Activated effector memory CD4-positive, alpha-beta T cell treated with anti-CD3 and anti-CD28 coated beads, Interleukin-2, amount 50 U/mL, for 16 hours (primary cell): ENCODE measurements at places on chromosomes 16 and 17.

DNA sequence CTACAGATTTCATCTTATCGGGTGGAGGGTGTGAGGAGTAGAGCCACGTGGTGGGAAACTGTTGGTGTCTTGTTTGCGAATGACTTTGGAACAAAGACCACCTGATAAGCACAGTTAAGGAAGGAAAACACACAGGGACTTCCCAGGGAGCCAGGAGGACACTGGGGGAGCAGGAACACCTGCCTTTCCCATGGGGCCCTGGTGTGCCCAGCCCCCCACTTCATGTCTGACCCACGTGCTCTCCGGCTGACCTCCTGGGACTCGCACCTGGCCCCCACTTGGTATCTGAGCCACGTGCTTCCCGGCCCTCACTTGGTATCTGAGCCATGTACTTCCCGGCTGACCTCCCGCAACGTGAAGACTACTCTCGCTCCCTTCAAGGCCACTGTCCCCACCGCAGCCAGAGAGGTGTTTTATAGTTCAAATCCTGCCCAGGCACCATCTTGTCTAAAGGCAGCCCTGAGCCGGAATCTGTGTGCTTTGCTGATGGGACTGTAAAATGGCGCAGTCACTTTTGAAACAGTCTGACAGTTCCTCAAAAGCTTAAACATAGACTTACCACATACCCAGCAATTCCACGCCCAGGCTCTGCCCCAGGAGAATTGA is 5.4 kb upstream of the CSNK1D start:
- DNase-seq, result no peak

DNA sequence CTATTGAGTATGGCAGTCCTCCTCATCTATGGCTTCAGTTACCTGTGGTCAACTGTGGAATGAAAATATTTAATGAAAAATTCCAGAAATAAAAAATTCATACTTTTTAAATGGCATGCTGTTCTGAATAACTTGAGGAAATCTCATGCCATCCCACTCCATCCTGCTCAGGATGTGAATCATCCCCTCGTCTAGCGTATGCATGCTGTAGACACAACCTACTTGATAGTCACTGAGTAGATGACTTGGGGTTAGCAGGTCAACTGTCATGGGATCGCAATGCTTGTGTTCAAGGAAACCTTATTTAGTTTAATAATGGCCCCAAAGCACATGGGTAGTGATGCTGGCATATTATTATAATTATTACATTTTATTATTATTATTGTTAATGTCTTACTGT is 4.8 kb upstream of the VAC14 start:
- DNase-seq, result no peak

DNA sequence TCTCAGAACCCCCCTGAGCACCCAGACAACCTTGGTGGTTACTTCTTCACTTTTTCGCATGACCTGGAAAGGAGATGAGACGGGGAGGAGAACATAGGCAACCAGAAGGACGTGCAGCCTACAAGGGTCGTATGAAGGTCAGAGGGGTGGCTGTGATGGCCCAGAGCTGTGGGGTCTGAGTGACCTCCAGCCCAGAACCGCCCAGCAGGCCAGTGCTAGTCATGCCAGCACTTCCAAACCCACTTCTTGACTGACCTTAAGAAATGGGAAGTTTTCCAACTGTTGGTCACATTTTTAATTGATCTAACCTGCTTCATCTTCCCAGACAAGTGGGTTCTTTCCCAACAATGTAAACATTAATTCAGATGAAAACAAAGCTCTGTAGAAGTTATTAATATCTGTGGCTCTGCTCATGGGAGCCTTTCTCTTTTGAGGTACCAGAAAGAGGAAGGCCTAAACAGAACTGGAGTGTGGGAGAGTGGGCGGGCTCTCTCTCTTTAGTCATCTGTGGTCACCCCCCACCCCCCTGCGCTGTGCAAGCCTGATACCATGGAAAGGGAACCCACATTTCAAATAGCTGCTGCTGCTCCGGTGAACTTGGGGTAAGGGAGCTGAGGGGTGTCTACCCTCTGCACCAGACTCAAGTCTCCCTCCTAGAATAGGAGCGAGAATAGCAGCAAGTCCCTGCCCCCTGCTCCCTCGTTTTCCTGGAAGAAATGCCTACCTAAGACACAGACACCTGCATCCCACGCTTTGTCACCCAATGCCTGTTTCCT is 101.6 kb downstream of the RAB11FIP4 start:
- DNase-seq, result peak; percentile 90

DNA sequence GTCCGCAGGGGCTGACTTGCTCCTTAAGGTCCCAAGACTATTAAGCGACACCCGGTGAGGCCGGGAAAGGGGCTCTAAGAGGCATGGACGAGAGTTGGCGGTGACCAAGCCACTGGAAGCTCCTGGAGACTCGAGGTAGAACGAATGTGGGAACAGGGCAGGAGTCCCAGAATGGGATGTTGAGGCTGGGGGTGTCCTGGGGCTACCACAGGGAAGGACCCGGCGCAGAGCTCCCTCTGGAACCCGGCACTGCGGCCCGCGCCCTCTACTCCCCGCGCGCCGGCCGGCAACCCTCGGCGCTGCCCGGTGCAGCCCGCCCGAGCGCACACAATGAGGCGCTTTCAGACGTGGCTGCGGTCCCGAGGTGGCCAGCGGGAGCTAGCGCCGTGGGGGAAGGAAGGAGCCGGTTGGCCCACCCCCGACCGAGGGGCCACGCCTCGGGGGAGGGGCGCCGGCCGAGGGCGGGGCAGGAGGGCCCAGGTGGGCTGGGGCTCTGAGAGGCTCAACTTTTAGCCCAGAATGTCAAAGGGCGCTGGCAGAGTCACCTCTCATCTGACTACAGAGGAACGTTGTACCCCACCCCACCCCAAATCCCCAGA is at the start of gene CHST6:
CHST6 (minus strand) TSS at position 366 of the 599 bp plus-strand sequence. CDS start 15,613 bp downstream, outside the sequence.
- peak; percentile 69 for DNase-seq

- DNase-seq, result no peak
These were observed 302.3 kb downstream of the SLC39A11 start for GRCh38 chr17:72790190-72790589.

GRCh38 chr16:68436581-68436980 is 11.7 kb downstream of the SMPD3 start:
- DNase-seq, result no peak

- no peak for DNase-seq
These were observed 40.8 kb upstream of the MYLK3 start for GRCh38 chr16:46788891-46789474.

DNA sequence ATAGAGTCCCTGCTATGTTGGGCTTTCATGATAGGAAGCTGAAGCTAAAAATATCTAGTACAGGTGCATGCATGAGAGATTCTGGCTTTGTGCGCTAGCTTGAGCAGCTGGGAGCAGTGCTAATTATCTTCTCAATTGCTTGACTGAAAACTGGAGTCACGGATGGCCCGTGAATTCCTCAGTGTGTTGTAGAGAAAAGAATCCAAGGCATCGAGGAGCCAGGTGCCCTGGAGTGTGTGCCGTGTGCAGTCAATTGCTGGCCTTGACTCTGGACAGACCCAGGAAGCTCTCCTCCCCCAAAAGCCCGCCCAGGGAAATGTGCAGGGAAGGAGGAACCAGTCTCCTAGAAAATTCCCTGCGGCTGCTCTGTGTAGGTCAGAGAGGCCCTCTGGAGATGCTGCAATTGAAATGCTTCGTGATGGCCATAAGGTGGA is 14.2 kb downstream of the LGALS3BP start:
- DNase-seq, result no peak

DNA sequence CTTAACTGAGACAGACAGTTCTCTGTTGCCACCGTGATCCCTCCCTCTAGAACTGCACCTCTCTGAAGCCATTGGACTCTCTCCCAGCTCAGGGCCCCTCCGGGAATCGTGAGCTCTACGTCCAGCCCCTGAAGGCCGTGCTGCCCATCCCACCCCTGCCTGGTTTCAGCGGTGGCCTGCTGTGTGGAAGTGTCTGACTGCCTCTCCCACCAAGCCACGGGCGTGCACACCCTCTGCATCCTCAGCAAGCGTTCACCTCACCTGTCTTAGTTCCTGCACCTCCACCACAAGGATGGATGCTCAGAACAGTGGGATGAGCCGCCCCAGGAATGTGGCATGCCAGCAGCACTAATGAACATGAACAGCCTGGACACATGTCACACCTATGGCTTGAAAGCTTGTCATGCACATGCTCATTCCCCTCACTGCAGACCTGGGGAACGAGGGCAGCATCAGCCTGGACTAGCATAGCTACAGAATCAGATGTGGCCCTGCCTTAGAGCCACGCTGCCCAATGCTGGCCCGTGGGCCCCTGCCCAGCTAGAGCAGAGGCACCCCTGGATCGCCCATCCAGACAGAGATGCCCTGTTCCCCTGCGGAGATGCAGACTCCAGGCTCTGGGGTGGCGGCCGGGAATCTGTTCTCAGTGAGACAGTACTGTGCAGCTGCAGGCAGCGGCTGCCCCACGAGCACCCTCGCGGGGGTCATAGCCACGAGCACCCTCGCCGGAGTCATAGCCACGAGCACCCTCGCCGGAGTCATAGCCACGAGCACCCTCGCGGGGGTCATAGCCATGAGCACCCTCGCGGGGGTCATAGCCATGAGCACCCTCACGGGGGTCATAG is 73.7 kb upstream of the CHMP6 start:
- peak; percentile 54 for DNase-seq

GRCh38 chr17:82244413-82245133 is 15.7 kb downstream of the SLC16A3 start:
- DNase-seq, result no peak

DNA sequence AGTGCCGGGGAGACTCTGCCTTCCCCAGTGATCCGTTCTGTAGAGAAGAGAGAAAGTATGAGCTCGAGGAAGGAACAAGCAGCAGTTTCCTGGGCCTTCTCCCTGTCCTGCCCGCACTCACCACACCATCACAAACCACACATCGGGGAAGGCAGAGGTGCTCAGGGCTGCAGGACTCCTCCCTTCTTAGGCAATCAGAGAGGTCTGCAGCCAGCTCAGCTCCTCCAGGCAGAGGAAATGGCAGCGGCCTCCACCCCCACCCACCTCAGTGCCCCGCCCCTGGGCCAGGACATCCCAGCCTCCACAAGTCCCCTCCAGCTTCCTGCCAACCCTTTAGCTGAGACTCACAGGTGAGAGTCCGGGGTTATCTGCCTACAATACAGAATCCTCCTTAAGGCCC is 2.0 kb downstream of the ZNF319 start:
- DNase-seq, result peak; percentile 86

GRCh38 chr17:79991924-79992648 is 43.6 kb downstream of the TBC1D16 start:
- no peak for DNase-seq

DNA sequence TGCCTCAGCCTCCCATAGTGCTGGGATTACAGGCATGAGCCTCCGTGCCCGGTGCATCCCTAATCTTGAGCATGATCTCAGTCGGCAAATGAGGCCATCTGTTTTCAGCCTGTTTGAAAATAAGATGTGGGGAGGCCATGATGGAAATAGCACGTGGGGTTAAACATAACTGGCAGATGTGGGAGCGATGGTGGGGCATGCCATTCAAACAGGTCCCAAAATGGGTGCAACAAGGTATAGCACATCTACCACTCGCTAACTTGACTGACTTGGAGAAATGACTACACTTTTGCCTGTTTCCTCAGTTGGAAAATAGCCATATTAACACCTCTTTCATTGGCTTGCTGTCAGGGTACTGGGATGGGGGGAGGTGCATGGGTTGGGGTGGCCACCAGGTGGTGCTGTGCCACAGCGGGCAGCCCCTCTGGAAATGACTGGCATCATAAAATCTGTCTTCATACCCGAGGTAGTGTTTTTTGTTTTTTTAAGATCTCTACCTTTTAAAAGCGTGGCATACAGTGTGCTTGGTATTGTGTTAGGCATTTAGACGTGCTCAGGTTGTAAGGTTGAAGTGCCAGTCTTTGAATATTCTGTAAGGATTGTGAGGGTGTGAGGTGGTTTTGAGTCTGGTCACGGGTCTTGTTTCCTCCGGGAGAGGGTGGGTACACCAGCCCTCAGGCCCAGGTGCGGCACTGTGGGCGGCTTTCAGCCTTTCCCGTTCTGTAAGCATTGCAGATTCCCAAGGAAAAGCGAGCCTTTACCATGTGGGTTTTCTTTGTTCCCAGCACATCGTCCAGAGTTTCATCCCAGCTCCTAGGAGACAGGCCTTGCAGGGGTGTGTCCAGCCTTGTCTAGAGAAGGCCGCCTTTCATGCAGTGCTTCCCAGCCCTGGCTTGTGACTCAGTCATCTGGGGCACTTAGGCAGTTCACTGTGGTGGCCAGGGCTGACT is 2.9 kb upstream of the TTYH2 start:
- peak; percentile 94 for DNase-seq

DNA sequence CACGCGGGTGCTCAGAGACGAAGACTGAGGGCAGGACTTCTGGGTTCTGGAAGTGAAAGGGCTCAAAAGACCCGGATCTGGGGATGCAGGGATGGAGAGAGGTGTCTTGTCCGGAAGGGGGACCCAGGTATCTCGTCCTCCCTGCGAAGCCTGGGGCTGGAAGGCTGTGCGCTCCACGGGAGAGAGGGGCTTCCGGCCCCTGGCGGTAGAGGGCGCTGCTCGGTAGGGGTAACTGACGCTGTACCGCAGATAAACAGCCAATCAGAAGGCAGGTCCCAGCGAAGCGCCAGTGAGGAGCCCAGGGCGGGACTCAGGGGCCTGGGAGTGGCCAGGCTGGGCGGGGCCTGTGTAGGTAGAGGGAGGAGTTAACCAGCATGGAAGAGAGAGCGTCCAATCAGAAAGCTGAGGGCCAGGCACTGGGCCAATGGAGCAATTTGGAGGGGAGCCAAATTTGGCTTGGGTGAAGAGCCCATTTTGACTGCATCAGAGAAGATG is 804 bp downstream of the TGFB1I1 start:
- peak; percentile 67 for DNase-seq

DNA sequence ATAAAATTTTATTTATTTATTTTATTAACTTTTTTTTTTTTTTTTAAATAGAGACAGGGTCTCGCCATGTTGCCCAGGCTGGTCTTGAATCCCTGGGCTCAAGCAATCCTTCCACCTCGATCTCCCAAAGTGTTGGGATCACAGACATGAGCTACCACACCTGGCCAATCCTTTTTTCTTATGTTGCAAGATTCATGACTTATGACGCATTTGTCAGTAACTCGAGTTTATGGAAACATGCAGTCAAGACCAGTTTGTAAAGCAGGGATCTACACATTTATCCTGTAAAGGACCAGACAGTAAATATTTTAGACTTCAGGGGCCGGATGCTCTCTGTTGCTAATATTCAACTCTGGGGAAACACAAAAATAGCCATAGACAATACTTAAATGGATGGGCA is 9.4 kb upstream of the MAP2K6 start:
- no peak for DNase-seq

GRCh38 chr17:42704837-42705494 is 22.6 kb downstream of the CNTNAP1 start:
- DNase-seq, result peak; percentile 71

GRCh38 chr17:60802377-60802776 is 124.7 kb downstream of the BCAS3 start:
- DNase-seq, result no peak

GRCh38 chr17:76585649-76586593 is at the start of gene ST6GALNAC2:
Gene ST6GALNAC2, minus strand, starts transcription at chr17:76585860. Its CDS starts 52 bp downstream, at chr17:76585808.
- peak; percentile 78 for DNase-seq

- DNase-seq, result peak; percentile 67
These were observed 34.7 kb downstream of the ADCY9 start for GRCh38 chr16:4081521-4082021.

GRCh38 chr16:68715471-68715870 is 21.6 kb upstream of the CDH1 start:
- no peak for DNase-seq
